K562 (cell line): ENCODE measurements at places on chromosomes 16 and 17.

GRCh38 chr17:1232331-1232730, 37.9 kb upstream of the BHLHA9 start:
- H3K4me1 ChIP-seq: no peaks in the 10 kb centered on the region
- no peak overlapping the region for H3K27ac ChIP-seq
- no peak for DNase-seq

DNA sequence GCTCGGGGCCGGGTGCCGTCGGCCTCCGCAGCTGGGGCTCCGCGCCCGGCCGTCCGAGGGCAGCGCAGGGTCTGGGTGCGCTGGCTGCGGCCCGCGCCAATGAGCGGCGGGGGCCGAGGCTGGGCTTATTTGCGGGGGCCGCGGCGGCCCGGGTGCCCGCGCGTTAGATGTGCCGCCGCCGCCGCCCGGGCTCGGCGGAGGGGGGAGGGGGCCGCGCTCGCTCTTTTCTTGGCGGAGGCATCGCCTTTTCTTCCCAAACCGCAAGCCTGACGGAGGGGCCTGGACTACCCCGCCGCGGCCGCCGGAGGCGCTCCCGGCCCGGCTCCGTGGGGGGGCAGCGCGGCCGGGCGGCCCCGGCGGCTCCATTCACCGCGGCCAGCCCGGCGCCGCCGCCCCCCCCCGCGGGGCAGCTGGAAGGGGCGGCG, at the start of gene NOTUM:
Gene NOTUM, minus strand, starts transcription at position 101 of the 425 bp plus-strand sequence. CDS start 278 bp downstream, outside the sequence.
- H3K27ac ChIP-seq: peak within 1 kb of the TSS; percentile 68
- DNase-seq: peak; percentile 83
- H3K36me3 ChIP-seq: peaks cover 13% of the 10 kb centered on the region; the same call in 2 of the 3 replicates
- peak within 1 kb of the TSS; percentile 58 for H3K4me3 ChIP-seq
- H3K27me3 ChIP-seq: no peaks in the 10 kb centered on the region

DNA sequence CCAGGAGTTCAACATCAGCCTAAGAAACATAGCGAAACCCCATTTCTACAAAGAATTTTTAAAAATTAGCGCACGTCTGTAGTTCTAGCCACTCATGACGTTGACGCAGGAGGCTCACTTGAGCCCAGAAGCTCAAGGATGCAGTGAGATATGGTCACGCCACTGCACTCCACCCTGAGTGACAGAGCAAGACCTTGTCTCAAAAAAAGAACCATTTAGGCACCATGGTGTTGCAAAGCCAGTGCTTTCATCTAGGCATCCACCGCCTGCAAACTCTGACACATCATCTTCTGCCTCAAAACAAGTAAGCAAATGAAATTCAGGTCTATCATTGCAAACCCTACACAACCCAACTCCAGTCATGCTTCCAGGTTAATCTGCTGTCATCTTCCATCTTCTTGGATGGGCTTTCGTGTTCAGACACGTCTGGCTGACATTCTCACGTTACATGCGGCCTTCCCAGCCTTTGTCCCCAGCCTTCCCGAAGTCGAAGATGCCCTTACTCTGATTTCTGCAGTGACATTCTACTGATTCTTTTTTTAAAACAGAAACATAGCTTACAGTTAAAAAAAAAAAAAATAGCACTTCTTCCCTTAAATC, 8.9 kb downstream of the ANKRD11 start:
- no peak for DNase-seq
- H3K4me3 ChIP-seq: no peak overlapping the region
- H3K4me1 ChIP-seq: peaks cover 24% of the 10 kb centered on the region
- H3K27me3 ChIP-seq: no peaks in the 10 kb centered on the region
- no peak overlapping the region for H3K27ac ChIP-seq

GRCh38 chr16:31187808-31188189, 7.9 kb downstream of the FUS start:
- H3K36me3 ChIP-seq: peaks cover 100% of the 10 kb centered on the region
- H3K27ac ChIP-seq: no peak overlapping the region
- no peak overlapping the region for H3K4me3 ChIP-seq
- H3K4me1 ChIP-seq: peaks cover 7% of the 10 kb centered on the region; the same call in 2 of the 3 replicates
- no peak for DNase-seq

GRCh38 chr17:55722016-55722736, 488 bp downstream of the TMEM100 start:
- DNase-seq: no peak
- no peaks in the 10 kb centered on the region for H3K36me3 ChIP-seq
- H3K4me3 ChIP-seq: no peak overlapping the region
- peaks cover 3% of the 10 kb centered on the region; the same call in 2 of the 3 replicates for H3K4me1 ChIP-seq
- no peak overlapping the region for H3K27ac ChIP-seq
- H3K27me3 ChIP-seq: no peaks in the 10 kb centered on the region

DNA sequence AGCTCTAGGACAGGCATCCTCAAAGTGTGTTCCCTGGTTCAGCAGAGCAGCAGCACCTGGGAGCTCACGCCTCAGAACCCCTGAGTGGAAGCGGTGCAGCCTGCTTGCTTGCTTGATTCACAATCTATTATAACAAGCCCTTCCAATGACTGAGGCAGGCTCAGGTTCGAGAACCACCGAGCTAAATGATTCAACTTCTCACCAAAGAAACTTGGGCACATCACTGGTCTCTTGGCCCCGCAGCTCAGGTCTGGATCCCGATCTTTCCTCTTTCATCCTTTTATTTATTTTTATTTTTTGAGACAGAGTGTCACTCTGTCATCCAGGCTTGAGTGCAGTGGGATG, 24.5 kb downstream of the CLUH start:
- H3K27me3 ChIP-seq: no peaks in the 10 kb centered on the region
- H3K36me3 ChIP-seq: peaks cover 47% of the 10 kb centered on the region; the same call in 1 of the 3 replicates
